ENCODE measurements at places on chromosomes 3 and 15.

DNA sequence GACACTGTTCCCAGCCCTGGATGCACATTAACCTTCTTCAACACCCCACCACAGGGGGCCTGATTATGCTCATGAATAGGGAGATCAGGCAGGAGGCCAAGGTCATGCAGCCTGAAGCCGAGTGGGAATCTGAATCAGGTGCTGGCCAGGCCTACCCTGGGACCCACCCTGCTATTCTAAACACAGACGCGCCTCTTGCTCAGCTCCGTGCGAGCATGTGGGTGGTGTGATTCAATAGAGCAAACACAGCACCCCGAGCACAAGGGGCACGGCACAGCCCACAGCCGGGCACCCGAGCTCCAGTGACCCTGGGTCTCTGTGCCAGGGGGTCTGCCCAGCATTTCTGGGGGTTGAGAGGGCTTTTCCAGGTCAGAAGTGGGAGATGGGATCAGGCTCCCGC, 24.6 kb upstream of the GRIP2 start:
- no peak for DNase-seq

DNA sequence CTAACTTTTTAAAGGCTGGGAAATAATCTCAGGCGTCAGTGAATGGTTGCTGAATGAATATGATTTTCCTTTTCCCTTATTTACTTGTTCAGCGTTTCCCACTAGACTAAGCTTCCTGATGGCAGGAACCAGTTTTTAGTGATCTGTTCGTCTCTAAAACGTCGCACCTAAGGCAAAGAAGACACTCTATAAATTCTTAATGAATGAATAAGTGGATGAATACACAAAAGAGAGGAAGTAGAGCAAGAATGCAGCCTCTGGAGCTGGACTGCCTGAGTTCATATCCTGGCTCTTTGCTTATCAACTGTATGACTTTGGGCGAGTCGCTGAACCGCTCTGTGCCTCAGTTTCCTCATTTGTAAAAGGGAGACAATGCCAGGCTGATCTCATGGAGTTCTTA, 38.7 kb downstream of the WNT7A start:
- DNase-seq: no peak

- peak; percentile 18 for DNase-seq
These were observed 1061.9 kb downstream of the FHIT start for GRCh38 chr3:60189304-60189703.

GRCh38 chr3:193946945-193947344, 189.0 kb upstream of the HES1 start:
- no peak for DNase-seq

- DNase-seq: no peak
These were observed 218.1 kb downstream of the NAALADL2 start for GRCh38 chr3:175077216-175077615.

- peak; percentile 56 for DNase-seq
These were observed 204.4 kb upstream of the RASGRP1 start for GRCh38 chr15:38768970-38769369.

DNA sequence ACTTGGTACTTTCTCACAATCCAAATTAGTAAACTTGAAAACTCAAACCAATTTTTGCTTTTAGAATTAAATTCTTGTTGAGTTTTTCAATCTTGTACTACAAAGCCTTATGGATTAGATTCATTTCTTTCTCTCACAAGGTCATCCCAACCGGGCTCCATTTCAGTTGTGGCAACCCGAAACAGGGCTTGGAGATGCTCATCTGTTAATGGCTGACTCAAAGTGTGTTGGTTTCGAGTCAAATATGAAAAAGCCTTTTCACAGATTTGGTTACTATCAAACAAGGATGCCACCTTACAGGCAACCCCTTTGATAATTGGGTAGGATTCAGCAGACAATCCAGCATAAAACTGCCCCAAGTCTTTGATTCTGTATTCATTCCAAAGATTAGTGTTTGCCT, 1.8 kb downstream of the EPM2AIP1 start:
- no peak for DNase-seq

DNA sequence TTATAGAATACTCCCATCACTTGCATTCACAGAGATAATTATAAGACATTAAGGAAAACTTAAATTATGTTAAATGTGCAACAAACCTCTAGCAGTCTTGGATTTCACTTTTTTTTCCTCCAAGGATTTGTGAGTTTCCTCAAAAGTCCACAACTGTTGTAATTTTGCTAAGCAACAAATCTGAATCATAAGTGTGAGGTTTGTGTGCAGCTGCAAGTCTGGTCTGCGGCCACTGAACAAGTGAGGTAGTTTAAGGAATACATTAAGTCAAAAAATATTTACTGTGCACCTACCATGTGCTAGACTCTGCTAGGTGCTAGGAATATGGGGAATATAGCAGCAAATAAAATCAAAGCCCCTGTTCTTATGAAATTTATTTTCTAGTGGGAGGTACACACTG, 70.2 kb downstream of the LRRC28 start:
- no peak for DNase-seq

GRCh38 chr3:12582730-12583129, 25.8 kb downstream of the MKRN2 start:
- no peak for DNase-seq

- DNase-seq: no peak
These were observed 97.4 kb downstream of the ADCY5 start for GRCh38 chr3:123351501-123351900.

DNA sequence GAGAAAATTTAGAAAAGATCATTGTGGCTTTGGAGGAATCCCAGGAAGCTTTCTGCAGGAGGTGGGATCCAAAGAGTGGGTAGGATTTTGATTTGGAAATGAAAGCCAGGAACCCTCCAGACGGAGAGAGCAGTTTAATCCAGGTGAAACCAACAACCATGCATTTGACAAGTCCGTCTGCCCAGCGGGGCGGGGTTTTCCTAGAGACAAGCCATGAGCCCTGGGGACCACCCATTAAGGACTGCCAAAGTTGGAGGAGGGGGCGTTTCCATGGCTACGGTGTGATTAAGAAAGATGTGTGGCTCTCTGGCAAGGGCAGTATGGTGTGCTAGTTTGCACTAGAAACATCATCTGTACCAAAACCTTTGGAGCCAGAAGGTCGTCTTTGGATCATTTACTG, 53.4 kb downstream of the SRGAP3 start:
- DNase-seq: no peak

- DNase-seq: no peak
These were observed 52.3 kb upstream of the PRR20G start for GRCh38 chr3:127339928-127340861.

DNA sequence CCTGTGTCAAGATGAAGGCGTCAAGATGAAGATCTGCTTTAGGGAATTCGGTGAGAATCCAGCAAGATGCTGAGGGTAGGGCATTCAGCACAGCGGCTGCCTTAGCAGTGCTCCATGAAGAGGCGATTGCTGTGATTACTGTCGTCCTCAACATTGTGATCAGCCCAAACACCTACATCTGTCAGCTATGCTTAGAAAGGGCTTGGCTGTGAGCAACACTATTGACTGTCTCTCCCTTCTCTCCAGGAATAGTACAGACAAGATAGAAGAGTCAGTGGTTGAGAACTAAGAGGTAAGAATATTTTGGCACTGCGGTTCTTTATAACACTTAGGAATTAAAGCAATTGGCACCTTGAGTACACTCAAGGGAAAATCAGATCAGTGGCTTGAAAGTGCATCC, 91.3 kb downstream of the THBS1 start:
- DNase-seq: no peak

DNA sequence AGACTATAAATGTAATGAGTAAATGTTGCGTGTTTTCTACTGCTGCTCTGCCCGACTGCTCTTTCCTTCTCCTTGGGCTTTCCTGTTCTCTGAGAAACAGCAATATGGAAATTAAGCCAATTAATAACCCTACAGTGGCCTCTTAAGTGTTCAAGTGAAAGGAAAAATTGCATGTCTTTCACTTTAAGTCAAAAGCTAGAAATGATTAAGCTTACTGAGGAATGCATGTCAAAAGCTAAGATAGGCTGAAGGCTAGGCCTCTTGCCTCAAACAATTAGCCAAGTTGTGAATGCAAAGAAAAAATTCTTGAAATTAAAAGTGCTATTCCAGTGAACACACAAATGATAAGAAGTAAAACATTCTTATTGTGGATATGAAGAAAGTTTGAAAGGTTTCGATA, 55.0 kb downstream of the ATP2C1 start:
- DNase-seq: no peak

- peak; percentile 1 for DNase-seq
These were observed 345.1 kb downstream of the IL5RA start for GRCh38 chr3:2765002-2765579.

DNA sequence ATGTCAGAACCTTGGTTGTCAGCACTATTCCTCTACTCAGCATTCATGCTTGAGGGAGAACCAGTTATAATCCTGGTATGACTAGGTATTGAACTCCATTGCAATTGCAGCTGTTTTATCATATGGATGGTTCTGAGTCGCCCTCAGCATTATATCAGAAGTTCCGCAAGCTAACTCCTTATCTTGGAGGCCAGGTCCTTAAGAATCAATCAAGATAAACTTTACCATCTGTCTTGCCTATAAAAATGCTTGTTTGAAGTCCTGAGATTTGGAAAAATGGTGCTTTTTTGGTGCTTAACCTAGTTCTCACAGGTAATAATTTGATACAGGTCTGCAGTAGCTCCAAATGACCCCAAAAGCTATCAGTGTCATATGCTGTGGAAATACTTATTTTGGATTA, 16.3 kb upstream of the PLSCR1 start:
- no peak for DNase-seq

- peak; percentile 83 for DNase-seq
These were observed at the start of gene GOLGA8A for GRCh38 chr15:34437687-34438086. Gene GOLGA8A, minus strand, starts transcription at chr15:34437808. Its CDS starts 48,117 bp downstream, at chr15:34389691.

GRCh38 chr3:141851411-141851810, 25.0 kb upstream of the ATP1B3 start:
- no peak for DNase-seq

DNA sequence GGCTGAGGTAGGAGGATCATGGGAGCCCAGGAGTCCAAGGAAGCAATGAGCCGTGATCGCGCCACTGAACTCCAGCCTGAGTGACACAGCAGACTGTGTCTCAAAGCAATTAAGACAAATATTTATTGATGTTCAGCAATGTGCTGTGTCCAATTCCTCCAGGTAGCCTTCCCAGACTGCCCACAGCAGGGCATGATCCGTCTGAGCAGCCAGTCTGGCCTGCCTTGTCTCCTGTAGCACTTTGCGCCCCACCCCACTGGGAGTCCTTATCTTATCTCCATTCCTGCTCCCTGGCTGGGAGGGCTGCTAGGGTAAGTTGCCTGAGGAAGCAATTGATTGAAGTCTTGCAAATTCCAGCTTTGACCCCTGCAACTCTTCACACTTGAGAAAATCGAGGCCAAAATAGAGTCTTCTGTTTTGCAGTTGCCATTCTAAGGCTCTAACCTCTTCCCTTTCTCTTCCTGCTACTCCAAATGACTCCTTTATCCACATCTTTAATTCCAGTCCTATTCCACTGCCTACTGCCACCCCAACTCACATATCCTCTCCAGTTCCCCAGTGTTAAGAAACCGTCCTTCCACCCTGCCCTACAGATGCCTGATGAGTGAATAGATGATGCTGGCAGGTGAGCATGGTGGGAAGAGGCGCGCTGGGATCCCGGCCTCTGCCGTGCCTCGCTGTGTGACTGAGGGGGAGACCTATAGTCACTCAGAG, 26.9 kb upstream of the LCTL start:
- no peak for DNase-seq

GRCh38 chr3:83035704-83036010, 1274.2 kb upstream of the GBE1 start:
- DNase-seq: no peak

- peak; percentile 90 for DNase-seq
These were observed 109.1 kb downstream of the LPP start for GRCh38 chr3:188262913-188263683.

DNA sequence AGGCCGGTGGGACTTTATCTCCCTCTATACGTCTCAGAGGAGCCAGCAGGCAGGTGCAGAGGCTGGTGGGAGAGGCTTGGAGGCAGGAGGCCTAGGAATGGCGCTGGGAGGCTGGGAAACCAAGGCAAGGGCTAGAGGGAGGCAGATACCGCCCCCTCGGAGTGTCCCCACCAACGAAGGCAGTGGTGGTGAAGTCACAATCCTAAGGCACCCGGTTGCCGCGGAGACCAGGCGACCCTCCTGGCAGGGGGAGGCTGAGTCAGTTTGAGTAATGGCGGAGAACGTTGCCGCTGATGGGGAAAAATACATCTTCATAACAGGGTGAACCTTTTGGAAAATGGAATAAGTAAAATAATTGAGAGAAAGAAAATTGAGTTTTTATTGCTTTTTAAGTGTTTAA, 29.9 kb upstream of the CACNA2D2 start:
- DNase-seq: no peak

- no peak for DNase-seq
These were observed 143.5 kb downstream of the NUP210 start for GRCh38 chr3:13276438-13277195.

- DNase-seq: no peak
These were observed 3.5 kb upstream of the SEMA5B start for GRCh38 chr3:123031051-123031450.

DNA sequence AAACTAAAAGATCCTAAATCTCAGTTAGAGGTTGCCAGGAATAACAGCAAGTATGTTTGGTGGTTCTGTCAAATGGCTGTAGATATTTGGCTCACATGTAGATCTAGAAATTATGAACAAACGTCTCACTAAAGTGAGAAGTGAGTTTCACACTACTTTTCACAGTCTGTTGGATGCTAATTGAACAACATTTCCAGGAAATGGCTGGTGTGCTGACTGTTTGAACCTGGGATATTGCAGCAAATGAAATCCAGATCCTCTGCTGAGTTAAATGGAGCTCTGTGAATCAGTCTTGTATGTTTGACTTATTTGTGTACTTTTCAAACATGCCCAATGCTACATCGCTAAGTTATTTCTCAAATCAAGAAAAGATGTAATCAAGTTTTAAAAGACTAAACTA, 21.3 kb upstream of the RSL24D1 start:
- peak; percentile 18 for DNase-seq

GRCh38 chr3:332701-333100, 136.1 kb downstream of the CHL1 start:
- DNase-seq: no peak

- DNase-seq: no peak
These were observed 2.9 kb downstream of the GALNT15 start for GRCh38 chr3:16177382-16177781.

DNA sequence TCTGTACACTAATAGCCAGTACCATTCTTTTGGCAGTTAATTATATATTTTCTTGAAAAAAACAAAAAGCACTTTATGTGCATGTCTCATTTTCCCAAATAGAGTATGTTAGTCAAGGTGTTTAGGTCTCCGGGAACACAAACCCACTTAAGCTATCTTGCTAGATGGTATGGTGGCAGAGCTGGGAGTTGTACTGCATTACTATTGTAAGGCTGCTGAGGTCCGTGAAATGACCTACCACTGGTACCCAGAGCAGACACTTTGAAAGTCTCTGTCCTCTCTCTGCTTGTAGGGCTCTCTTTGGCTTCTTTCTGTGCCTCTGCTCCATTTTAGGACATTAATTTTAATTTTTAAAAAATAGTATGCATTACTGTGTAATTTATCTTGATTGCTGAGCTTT, 8.8 kb downstream of the TMOD3 start:
- DNase-seq: no peak

DNA sequence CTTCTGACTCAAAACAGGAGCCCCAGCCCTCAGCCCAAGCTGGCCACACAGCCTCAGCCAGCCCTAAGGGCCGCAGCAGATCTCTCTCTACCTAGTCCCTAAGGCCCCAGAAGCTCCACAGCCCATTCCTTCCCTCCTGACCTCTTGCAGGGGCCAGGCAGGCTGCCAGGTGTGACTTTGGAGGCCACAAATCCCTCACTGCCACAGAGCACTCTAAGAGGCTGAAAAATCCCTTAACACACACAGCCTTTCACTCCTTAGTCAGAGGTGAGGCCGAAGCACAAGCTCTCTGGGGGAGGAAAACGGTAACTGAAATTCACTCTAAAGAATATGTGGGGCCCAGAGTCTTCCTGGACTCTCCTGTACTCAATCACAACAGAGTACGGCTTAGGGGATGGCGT, 23.3 kb downstream of the LRRC2 start:
- DNase-seq: no peak
